Skeletal muscle cell (primary cell): ENCODE measurements at places on chromosomes 12 and 14.

DNA sequence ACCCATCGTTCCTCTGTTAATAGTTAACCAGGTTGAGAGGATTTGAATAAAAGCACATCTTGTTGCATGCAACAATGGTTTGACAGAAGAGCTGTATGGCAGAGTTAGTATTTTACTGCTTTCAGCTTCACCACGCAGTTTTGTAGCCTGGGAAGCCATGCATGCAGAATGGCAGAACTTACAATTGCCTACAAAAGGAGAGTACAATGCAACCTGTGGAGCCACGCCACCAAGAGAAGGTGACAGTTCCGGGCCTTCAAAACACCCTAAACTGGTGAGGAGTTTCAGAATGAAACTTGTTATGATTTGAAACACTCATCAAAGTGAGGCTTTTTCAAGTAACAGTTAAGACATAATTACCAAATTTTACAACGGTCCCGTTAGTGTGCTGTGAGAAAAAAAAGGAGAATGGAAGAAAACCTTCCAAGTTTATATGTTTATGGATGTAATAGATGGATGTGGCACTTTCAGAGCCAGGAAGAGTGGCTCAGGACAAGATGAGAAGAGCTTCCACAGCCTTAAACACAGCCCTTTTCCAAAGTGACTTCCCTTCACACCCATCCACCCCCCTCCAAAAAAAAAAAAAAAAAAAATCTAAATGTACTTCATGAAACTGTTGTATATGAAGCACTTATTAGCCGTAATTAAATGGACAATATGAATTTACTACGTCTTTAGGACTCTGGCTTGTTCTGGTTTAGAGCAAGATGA is 158.7 kb downstream of the EGLN3 start:
- no peak for DNase-seq

- no peak for DNase-seq
Observed at GRCh38 chr12:8849876-8850275, 27.5 kb downstream of the A2ML1 start.

DNA sequence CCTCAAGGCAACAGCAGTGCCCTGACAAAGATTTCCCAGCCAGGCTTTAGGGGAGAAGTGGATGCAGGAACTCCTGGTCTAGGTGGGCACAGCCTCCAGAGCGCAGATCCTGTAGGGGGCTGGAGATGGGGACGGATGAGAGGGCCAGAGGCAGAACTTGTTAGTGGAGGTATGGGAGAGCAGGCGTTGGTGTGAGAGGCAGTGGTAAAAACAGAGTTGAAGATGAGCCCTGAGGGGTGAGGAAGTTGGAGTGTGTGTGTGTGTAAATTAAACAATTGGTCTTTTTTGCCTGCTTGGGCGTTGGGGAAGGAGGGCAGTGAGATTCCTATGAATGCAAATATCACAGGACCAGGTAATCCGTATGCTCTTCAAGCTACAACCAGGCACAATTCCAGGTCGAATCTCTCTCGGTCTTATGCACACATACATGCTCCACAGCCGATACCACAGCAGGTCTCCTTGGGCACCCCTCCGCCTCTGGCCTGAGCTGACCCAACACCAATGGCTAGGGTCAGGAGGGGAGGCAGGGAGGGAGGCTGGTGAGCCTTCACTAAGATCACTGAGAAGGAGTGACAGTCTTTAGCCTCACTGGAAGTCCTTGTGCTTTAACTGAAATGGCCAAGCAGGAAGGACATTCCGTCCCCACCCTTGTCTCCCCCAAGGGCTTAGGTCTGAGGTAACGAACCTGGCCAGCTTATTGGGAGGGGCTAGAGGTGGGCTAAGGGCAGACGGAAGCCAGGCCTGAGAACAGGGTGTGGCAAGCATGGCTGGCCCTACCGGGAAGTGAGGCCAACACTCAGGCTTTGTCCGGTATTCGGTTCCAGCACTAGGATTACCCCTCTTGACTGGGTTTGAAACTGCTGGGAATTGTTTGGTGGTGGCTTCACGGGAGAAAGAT is 1.5 kb upstream of the KRT7 start:
- DNase-seq = no peak

GRCh38 chr12:120358412-120359100 is 10.4 kb downstream of the MSI1 start:
- DNase-seq = no peak

GRCh38 chr14:48786498-48786897 is 799.7 kb downstream of the RPS29 start:
- DNase-seq = no peak

DNA sequence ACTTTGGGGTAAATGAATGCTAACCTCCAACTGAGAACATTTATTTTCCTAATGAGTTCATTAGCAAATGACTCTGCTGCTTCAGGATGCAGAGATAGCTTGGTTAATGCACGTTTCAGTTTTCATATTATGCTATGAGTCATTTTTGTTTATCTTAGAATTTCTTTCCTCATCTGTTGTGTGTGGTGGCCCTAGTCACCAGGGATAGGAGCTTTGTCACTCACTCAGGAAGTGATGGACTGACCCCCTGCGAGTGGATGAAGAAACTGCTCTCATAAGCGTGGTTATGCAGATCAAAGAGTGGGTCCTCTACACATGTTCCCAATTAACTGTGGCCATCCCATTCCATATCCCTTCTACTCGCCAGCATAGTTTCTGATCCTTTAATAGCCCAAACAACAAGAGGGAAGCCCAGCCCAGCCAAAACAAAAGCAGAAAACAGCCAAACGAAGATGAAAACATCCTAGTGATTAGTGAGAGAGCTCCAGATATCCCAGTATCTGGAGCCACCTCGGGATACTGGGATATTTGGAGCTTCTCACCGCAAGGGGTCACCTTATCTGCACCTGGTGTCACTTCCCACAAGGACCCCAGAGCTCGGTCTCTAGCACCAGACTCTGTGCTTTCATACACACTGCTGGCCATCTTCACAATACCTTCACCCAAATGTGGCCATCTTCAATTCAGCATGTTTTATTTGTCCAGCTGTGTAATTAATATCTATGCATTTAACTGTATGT is 8.6 kb downstream of the TC2N start:
- no peak for DNase-seq

GRCh38 chr14:104935955-104936354 is 11.3 kb downstream of the PLD4 start:
- DNase-seq = no peak

GRCh38 chr12:9694241-9694640 is 24.7 kb downstream of the CLEC2D start:
- no peak for DNase-seq

DNA sequence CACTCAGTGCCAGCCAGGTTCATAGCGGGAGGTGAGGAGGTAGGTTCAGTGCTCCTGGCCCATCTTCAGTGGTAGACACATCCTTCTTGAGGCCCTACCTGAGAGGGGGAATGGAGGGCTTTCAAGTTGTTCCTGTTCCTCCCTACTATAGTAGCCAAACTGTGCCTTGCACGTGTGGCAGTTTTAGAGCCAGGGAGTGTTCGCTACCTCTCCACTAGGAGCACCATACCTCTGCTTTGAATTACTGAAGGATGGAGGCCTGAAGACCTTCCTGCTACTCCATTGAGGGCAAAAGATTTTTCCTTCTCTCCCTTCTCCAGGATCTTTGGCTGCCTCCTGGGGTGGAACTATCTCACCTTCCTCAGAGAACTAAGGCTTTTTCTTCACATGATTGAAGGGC is 5.9 kb upstream of the ALG10 start:
- no peak for DNase-seq

- no peak for DNase-seq
Observed at GRCh38 chr12:81517296-81517695, 241.9 kb downstream of the PPFIA2 start.

DNA sequence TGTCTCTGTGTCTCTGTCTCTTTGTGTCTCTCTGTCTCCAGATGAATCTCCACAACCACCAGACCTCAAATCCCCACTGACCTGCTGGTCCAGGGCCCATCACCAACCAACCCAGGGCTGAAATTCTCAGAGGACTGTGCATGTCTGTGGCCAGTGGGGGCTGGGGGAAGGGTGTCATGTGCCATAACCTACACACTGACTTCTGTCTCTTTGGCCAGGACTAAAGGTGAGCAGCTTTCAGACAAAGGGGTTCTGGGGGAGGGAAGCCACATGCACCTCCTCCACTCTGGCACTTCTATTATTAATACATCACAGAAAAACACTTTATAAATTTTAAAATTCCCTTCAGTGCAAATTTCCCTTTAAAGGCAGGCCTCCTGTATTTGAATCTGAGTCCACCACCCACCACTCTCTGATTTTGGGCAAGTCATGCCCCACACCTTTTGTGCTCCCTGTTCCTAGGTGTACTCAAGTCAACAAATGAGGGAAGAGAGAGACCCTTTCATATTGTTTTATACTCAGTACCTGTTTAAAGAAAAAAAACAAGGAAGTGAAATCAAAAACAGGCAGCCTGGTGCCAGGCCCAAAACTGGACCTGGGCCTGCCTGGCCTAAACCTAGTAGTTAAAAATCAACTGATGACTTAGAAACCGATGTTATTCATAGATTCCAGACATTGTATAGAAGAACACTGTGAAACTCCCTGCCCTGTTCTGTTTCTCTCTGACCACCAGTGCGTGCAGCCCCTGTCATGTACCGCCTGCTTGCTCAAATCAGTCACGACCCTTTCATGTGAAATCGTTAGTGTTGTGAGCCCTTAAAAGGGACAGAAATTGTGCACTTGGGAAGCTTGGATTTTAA is 80.2 kb downstream of the TUNAR start:
- no peak for DNase-seq

DNA sequence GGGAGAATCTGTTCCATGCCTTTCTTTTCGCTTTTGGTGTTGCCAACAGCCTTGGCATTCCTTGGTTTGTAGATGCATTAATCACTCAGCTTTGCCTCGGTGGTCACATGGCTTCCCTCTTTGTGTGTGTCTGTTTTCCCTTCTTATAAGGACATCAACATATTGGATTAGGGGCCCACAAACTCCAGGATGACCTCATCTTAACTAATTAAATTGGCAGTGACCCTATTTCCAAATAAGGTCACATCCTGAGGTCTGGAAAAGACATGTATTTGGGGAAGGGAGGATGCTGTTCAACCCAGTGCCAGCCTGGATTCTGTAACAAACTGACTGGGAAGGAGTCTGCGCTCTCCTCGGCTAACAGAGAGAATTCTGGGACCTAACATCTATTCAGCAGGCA is 365.7 kb upstream of the FKBP4 start:
- DNase-seq = no peak

- no peak for DNase-seq
Observed at GRCh38 chr12:117046011-117046369, 53.2 kb downstream of the TESC start.

DNA sequence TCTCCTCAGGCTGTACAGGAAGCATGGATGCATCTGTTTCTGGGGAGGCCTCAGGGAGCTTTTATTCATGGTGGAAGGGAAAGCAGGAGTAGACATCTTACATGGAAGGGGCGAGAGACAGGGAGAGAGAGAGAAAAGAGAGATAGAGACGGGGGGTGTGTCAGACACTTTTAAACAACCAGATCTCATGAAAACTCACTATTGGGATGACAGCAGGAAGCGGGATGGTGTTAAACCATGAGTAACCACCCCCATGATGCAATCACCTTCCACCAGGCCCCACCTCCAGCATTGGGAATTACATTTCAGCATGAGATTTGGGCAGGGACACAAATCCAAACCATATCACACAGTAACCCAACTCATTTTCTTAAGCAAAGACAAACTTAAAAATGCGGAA is 110.0 kb upstream of the EEA1 start:
- no peak for DNase-seq

DNA sequence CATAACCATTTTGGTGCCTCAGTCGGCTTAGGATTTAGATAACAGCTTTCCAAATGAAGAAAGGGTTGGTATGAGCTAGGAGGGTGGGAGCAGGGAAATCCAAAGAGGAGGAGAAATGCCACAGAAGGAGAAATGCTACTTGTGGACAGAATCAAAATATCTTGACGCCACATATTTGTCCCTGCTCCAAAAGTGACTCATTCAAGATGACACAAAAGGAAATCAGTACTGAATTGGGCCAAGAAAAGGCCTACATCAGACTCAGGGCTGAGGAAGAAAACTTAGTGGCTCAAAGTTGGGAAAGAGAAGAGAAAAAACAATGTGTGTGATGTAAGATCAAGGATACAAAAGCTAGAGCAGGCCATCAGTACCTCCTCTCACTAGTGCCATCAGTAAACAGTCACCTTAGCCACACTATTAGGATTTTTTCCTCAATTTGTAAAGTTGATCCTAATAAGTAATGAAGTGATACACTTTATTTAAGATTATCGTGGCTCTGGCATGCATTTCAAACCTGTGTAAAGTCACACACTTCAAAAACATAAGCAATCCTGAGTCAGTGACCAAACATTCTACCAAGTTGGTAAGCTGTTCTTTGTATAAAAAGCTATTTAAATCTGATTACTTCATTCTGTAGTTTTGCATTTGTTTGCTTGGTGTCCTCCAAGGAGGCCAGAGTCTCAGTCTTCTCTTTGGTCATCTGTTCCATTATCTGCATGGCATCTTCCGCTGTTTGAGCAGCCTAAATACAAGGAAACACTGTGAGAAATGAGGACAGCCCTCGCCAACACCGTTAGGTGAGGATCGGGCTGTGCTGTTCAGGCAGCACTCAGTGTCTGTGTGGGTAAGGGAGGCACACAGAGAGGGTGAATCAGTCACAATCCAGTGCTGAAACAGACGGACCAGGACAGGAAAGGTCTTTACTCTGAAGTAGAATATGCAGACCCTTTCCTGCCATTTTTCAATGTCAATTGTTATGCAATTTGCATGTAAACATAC is 52.6 kb upstream of the VPS33A start:
- peak; percentile 52 for DNase-seq

DNA sequence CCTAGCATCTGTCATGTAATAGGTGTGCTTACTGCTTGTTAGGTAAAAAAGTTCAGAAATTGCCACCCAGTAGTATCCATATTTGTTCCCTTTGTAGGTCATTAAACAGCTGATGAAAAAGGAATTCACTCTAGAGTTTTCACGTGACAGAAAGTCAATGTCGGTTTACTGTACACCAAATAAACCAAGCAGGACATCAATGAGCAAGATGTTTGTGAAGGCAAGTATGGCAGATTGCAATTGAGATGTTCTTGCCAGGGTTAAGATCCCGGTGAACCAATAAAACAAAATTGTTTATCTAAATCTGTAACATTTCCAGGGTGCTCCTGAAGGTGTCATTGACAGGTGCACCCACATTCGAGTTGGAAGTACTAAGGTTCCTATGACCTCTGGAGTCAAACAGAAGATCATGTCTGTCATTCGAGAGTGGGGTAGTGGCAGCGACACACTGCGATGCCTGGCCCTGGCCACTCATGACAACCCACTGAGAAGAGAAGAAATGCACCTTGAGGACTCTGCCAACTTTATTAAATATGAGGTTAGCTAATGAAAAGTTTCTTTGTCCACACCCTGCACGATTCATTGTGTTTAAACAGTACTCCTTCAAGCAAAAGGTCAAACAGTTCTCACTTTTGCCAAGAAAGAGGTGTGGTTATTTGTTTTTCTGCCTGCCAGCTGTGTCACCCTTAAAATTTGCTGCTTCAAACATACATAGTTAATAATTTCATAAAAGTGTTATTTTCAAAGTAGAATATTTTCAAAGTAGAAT is 58.3 kb downstream of the ATP2A2 start:
- DNase-seq = no peak

DNA sequence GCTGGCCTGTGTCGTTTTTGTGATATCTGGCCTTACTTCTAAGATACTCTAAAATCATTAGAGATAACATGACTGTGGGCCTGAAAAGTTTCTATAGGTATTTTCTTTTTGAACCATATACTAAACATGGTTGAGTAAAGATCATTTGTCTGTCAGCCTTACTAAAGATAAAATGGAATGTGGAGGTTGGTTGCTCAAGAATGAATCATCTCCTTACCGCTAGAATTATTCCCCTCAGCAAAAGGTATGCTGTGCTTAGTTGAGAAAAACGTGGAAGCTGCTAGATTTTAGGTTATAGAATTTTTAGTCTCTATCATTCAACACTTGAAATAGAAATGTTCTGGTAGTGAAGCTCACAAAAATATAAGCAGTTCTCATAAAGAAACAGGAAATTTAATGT is 407.3 kb downstream of the AEBP2 start:
- DNase-seq = peak; percentile 40
